ENCODE measurements at places on chromosomes 12 and 14. TPM values are rescaled to one million over a fixed set of nuclear protein-coding genes. Genes with fewer than 3 reads are reported as not detected.
A peak's percentile ranks its signal among the peaks of the same experiment; 100 is the strongest.

DNA sequence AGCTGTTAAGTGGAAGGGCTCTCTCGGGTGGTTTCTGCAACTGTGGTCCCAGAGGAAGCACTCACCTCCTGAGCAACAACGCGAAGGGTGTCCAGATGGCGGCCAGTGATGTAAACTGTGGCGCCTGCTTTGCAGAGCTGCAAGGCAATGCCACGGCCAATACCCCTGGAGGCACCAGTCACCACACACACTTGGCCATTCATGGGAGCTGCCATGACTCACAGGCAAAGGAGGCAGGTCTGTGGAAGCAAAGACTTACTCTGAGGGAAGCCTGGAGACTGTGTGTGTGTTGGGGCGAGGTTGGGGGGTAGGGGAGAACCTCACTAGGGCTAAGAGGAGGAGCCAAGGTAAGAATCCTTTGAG lies 707 bp downstream of the DHRS1 start:
- peaks cover 32% of the 10 kb centered on the region for H3K4me1 ChIP-seq
- no peaks in the 10 kb centered on the region for H3K27me3 ChIP-seq
- peak overlapping the region; percentile 89 for H3K27ac ChIP-seq
- H3K36me3 ChIP-seq: peaks cover 41% of the 10 kb centered on the region
- DNase-seq: no peak
- H3K4me3 ChIP-seq: peak overlapping the region; percentile 73

DNA sequence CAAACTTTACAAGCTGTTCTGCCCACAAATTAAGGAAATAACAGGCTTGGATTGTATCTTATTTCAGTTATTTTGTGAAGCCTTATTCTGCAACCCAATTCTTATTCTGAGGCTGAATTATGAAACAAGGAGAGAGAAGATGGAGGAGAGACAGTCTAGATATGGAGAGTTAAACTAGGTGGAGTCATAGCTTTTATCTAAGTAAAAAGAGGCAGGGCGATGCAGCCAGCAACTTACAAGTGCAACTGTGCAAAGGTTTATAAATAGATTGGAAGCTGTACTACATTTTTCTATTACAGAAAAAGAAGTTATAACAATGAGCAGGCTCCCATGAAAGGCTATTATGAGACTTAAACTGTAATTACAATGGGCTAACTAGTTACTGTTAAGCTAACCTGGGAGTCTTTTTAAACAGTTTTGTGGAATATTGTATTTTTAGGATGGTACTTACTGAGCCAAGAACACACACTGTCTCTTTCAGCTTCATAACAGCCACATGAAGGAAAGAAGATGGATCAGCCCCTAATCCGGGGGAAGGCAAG lies 22.4 kb downstream of the NID2 start:
- peaks cover 9% of the 10 kb centered on the region for H3K4me1 ChIP-seq
- no peak for DNase-seq
- no peak overlapping the region for H3K4me3 ChIP-seq
- H3K36me3 ChIP-seq: no peaks in the 10 kb centered on the region
- H3K27ac ChIP-seq: no peak overlapping the region
- no peaks in the 10 kb centered on the region for H3K27me3 ChIP-seq

DNA sequence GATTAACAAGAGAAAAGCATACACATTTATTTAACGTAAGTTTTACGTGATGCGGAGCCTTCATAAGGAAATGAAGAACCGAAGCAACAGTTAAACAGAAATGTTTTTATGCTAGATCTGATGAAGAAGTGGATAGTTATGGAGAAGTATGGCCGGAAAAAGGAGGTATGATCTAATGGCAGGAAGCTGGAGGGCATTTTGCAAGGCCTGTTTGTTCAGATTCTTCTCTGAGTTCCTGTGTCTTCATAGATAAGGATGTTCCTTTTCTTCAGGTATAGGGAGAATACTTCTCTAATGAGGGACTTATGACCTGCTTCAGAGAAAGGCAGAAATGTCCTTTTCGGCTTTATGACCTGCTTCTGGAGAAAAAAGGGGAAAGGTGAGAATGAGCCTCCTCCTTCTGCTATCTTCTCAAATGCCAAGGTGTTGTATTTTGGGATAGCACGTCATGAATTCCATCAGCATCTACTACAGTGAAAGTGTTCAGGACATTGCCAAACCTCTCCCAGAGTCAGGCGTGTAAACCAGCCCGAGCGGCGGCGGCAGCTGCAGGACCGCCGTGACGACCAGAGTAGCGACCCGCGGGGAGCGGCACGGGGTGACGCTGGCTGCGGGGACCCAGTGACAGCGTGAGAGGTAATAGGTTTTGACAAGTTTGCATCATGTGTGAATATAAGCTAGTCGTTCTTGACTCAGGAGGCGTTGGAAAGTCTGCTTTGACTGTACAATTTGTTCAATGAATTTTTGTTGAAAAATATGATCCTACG lies 33.7 kb upstream of the SGPP1 start:
- no peak overlapping the region for H3K27ac ChIP-seq
- H3K36me3 ChIP-seq: no peaks in the 10 kb centered on the region
- H3K4me3 ChIP-seq: no peak overlapping the region

- H3K4me3 ChIP-seq: no peak overlapping the region
- no peaks in the 10 kb centered on the region for H3K4me1 ChIP-seq
- H3K36me3 ChIP-seq: peaks cover 16% of the 10 kb centered on the region
- H3K27me3 ChIP-seq: peaks cover 14% of the 10 kb centered on the region
- no peak for DNase-seq
These were observed 106.3 kb upstream of the FKBP4 start for GRCh38 chr12:2688381-2688931.

DNA sequence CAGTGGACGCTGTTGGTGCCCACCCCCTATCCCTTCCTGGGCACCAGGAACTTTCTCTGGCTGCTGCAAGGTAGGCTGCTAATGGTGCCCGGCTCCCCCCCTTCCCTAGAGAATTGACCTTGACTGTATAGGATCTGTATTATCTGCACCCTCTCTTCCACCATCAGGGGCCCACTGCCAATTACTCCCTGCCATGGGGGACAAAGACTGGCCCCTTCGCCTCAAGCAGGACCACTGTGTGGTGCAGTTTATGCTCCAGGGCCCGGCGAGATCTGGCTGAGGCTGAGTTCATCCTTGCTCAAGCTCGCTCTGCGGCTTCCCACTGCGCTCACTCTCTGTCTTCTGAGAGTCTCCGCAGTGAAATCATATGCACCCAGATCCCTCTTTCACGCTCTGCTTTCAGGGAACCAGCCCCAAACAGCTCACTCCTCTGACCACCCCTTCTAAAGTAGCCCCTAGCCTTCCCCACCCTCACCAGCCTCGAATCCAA lies 95.2 kb downstream of the LGMN start:
- no peaks in the 10 kb centered on the region for H3K27me3 ChIP-seq
- peaks cover 7% of the 10 kb centered on the region for H3K36me3 ChIP-seq
- H3K4me3 ChIP-seq: peak overlapping the region; percentile 50

- DNase-seq: no peak
- H3K27ac ChIP-seq: no peak overlapping the region
- no peaks in the 10 kb centered on the region for H3K4me1 ChIP-seq
- no peak overlapping the region for H3K4me3 ChIP-seq
- peaks cover 40% of the 10 kb centered on the region for H3K27me3 ChIP-seq
- no peaks in the 10 kb centered on the region for H3K36me3 ChIP-seq
These were observed 57.9 kb upstream of the KCNA5 start for GRCh38 chr12:4985820-4986219.

CMKLR1 gene
- total RNA-seq: 29.1 TPM

DEGS2 gene
- 1.7 TPM for total RNA-seq

CELA1 gene
- not detected for total RNA-seq

CLEC2B gene
- total RNA-seq: 24.6 TPM
